ENCODE measurements at places on chromosomes 7 and 10. TPM values are rescaled to one million over a fixed set of nuclear protein-coding genes. Genes with fewer than 3 reads are reported as not detected.

DNA sequence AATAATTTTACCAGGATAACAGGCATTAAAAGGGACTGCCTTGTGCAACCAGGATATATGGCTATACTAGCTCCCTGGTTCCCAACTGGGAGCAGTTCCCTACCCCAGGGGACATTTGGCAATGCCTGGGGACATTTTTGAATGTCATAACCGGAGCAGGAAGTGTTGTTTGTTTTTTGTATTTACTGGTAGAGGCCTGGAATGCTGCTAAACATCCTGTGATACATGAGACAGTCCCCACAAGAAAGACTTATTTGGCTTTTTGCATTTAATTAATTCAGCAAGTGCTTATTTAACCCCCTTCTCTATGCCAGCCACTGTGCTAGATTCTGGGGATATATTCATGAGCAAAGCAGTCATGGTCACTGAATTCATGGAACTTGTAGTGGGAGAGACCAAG is 181.2 kb downstream of the BBS9 start:
- DNase-seq: no peak

The TEX36 gene
- not detected for polyA plus RNA-seq

DNA sequence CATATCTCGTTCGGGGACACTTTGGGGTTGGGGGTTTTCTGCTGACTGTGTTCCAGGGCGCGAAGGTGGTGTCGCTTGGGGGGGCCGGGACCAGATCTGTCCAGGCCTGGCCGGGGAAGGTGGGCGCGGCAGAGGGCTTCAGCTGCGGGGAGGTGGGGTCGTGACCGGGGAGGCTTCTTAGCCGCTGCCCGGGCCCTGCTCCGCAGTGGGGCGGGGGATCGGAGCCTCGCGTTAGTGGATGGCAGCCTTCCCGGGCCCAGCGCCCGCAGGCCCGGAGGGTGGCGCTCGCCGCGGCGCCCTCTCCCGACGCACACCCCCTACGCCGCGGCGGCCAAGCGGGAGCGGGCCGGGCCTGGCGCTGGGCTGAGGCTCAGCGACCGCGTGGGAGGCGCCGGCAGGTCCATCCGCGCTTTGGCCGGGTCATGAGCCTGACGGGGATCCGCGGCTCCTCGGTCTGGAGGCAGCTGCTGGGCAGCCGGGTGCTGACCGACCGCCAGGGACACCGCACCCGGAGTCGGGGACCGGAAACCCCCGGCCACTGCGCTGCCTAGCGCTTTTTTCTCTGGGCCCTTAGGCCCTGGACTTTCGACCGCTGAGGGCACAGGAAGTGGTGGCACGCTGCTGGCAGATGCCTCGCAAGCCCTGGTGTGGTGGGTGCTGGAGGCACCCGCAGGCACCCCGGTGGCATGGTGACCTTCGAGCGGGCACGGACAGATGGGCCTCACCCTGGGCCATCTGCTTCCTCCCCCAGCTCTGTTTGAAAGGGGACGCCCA is 1.2 kb downstream of the AGAP3 start:
- no peak for DNase-seq

- no peak for DNase-seq
These were observed 353.3 kb upstream of the VSTM2A start for GRCh38 chr7:54188843-54189242.

GRCh38 chr10:63711361-63711760 is 190.2 kb downstream of the REEP3 start:
- DNase-seq: peak; percentile 11
